ENCODE measurements at places on chromosomes 2 and 18. TPM values are rescaled to one million over a fixed set of nuclear protein-coding genes. Genes with fewer than 3 reads are reported as not detected.

Gene MTLN
- 39.1 TPM for total RNA-seq

Gene C18orf32
- 37.9 TPM for total RNA-seq

Gene KLHL41
- total RNA-seq = 0.87 TPM

- H3K4me3 ChIP-seq = no peak overlapping the region
- DNase-seq = no peak
- H3K4me1 ChIP-seq = no peaks in the 10 kb centered on the region
- H3K36me3 ChIP-seq = no peaks in the 10 kb centered on the region
- H3K27ac ChIP-seq = no peak overlapping the region
- no peaks in the 10 kb centered on the region for H3K27me3 ChIP-seq
Measured at GRCh38 chr2:14303366-14304115, 329.0 kb upstream of the LRATD1 start.

- no peak overlapping the region for H3K4me3 ChIP-seq
- no peak overlapping the region for H3K27ac ChIP-seq
- H3K27me3 ChIP-seq = no peaks in the 10 kb centered on the region
- H3K4me1 ChIP-seq = no peaks in the 10 kb centered on the region
- DNase-seq = no peak
Measured at GRCh38 chr2:241987726-241988125, 118.2 kb downstream of the RTP5 start.

Gene DYNAP
- total RNA-seq = not detected

Gene SLC4A5
- total RNA-seq = 7.3 TPM

DNA sequence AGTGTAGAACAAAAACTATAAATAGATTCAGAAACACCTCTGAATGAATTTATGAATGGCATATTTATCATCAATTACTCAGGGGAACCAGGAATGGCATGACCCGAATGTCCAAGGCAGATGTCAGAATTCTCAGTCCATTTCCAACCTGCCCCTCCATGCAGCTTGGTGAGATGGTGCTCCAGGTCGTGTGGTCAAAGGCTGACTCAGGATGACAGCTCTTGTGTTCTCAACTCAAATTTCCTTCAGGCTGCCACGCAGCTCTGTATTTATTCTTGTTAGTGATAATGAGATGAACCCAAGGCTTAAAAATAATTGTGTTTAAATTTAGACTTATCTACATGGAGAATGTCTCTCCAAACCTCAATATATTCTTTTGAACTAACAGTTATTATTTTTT is 146.9 kb downstream of the METTL4 start:
- no peaks in the 10 kb centered on the region for H3K4me1 ChIP-seq
- H3K36me3 ChIP-seq = no peaks in the 10 kb centered on the region
- no peaks in the 10 kb centered on the region for H3K27me3 ChIP-seq

DNA sequence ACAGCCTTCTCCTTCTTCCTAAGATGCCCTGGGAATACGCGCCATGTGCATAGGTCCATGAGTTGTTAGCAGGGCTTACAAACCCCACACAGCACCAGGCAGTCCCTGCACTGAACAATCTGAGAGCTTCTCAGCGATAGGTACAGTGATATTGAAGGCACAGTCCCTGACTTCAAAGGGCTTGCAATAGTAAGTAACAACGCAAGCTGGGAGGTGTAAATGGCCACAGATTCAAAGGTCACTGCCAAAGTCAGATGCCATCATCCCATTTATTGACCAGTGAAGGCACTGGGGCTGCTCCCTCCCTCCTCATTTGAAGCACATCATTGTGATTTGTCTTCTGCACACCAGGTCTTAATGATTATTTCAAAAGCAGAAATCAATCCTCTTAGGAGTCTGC is 541 bp upstream of the SCYGR3 start:
- no peak overlapping the region for H3K4me3 ChIP-seq
- H3K36me3 ChIP-seq = no peaks in the 10 kb centered on the region
- H3K4me1 ChIP-seq = no peaks in the 10 kb centered on the region
- no peak overlapping the region for H3K27ac ChIP-seq
- no peaks in the 10 kb centered on the region for H3K27me3 ChIP-seq

- no peak overlapping the region for H3K27ac ChIP-seq
- no peaks in the 10 kb centered on the region for H3K4me1 ChIP-seq
- no peak overlapping the region for H3K4me3 ChIP-seq
- DNase-seq = peak; percentile 32
- H3K36me3 ChIP-seq = no peaks in the 10 kb centered on the region
- H3K27me3 ChIP-seq = no peaks in the 10 kb centered on the region
Measured at GRCh38 chr2:20538308-20539132, 91.6 kb downstream of the RHOB start.

Gene NEUROD1
- not detected for total RNA-seq

GRCh38 chr2:234444893-234445292 is 52.0 kb downstream of the ARL4C start:
- H3K36me3 ChIP-seq = no peaks in the 10 kb centered on the region
- H3K4me3 ChIP-seq = no peak overlapping the region
- H3K27ac ChIP-seq = peak overlapping the region; percentile 68
- H3K27me3 ChIP-seq = no peaks in the 10 kb centered on the region
- no peaks in the 10 kb centered on the region for H3K4me1 ChIP-seq
- peak; percentile 86 for DNase-seq

GRCh38 chr2:200184748-200185627 is 121.5 kb upstream of the SPATS2L start:
- no peaks in the 10 kb centered on the region for H3K36me3 ChIP-seq
- no peak overlapping the region for H3K27ac ChIP-seq
- H3K4me3 ChIP-seq = no peak overlapping the region
- H3K4me1 ChIP-seq = no peaks in the 10 kb centered on the region
- no peaks in the 10 kb centered on the region for H3K27me3 ChIP-seq

Gene C2orf66
- 0.30 TPM for total RNA-seq

GRCh38 chr2:8540552-8541055 is 141.3 kb upstream of the ID2 start:
- no peaks in the 10 kb centered on the region for H3K36me3 ChIP-seq
- H3K4me3 ChIP-seq = no peak overlapping the region
- H3K27ac ChIP-seq = no peak overlapping the region
- H3K4me1 ChIP-seq = no peaks in the 10 kb centered on the region

- H3K4me3 ChIP-seq = no peak overlapping the region
- no peaks in the 10 kb centered on the region for H3K4me1 ChIP-seq
- H3K27ac ChIP-seq = no peak overlapping the region
- no peaks in the 10 kb centered on the region for H3K36me3 ChIP-seq
- no peak for DNase-seq
Measured at GRCh38 chr2:237201461-237202287, 116.0 kb downstream of the COPS8 start.

DNA sequence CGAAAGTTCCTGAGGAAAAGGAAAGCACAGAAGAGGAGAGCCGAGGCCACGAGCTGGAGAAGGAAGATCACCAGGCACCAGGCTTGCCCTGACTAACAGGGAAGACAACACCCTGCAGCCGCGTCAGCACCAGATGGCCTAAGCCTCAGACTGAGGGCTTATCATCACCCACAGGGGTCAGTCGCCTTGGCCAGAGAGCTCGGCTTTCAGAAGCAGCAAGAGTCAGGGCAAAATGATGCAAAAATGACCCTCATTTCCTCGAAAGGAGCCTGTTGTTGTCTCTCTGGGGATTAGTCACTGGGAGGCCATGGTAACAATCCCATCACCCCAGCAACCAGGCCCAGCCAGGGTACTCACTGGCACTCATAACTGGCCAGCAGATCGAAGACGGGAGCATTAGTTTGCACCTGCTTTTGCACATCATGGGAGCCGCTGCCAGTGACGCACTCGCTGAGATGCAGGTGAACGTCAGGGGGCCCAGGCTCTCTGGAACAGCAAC is 42.7 kb upstream of the ZFP36L2 start:
- H3K27me3 ChIP-seq = no peaks in the 10 kb centered on the region
- DNase-seq = peak; percentile 94
- no peaks in the 10 kb centered on the region for H3K4me1 ChIP-seq
- no peak overlapping the region for H3K4me3 ChIP-seq
- peak overlapping the region; percentile 49 for H3K27ac ChIP-seq

Gene TXNDC2
- total RNA-seq = 0.65 TPM

- DNase-seq = no peak
- H3K36me3 ChIP-seq = no peaks in the 10 kb centered on the region
- no peaks in the 10 kb centered on the region for H3K27me3 ChIP-seq
- H3K27ac ChIP-seq = no peak overlapping the region
- H3K4me1 ChIP-seq = no peaks in the 10 kb centered on the region
- no peak overlapping the region for H3K4me3 ChIP-seq
Measured at GRCh38 chr2:156600196-156600595, 164.0 kb downstream of the GPD2 start.

DNA sequence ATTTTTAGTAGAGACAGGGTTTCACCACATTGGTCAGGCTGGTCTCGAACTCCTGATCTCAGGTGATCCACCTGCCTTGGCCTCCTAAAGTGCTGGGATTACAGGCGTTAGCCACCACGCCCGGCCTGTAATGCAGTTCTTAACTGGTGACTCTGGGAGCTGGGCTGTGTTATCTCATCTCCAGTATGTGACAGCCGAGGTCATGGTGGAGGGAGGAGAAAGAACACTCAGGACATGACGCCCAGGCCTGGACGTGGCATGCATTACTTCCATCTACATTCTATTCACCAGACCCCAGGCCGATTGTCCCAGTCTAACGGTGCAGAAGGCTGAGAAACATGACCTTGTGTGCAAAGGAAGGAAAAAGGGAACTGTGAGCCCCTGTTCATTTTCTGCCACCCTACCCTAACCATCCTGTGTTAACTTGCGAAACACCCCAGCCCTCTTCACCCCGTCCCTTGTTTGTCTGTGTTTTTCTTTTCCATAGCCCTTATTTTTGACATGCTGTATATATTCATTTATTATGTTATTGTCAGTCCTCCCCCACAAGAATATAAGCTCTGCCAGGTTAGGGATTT is 88.1 kb upstream of the ASAP2 start:
- no peak for DNase-seq
- no peaks in the 10 kb centered on the region for H3K4me1 ChIP-seq
- H3K27me3 ChIP-seq = no peaks in the 10 kb centered on the region
- no peaks in the 10 kb centered on the region for H3K36me3 ChIP-seq

- no peak overlapping the region for H3K27ac ChIP-seq
- peak; percentile 48 for DNase-seq
- H3K36me3 ChIP-seq = peaks cover 7% of the 10 kb centered on the region
- no peaks in the 10 kb centered on the region for H3K27me3 ChIP-seq
Measured at GRCh38 chr2:222919841-222920526, 59.1 kb downstream of the ACSL3 start.

DNA sequence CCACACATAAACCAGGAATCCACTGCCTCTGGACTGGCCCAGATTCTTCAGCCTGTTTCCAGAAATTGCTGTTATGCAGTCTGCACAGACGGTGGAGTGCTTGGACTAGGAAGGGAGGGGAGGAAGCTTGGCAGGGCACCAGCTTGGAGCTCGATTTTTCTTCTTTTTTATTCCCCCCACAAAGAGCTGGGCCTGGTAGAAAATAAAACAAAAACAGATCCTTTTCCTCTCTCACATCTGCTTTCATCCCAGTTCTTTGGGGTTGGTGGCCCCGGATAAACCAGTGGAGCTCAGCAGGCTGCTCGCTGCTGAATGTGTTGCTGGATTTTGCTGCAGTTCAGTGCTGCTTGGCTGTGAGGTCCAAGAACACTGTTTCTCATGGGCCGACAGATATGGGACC is 16.0 kb downstream of the LRRTM1 start:
- no peaks in the 10 kb centered on the region for H3K4me1 ChIP-seq
- peaks cover 2% of the 10 kb centered on the region for H3K27me3 ChIP-seq
- H3K4me3 ChIP-seq = no peak overlapping the region
- no peak for DNase-seq
- no peaks in the 10 kb centered on the region for H3K36me3 ChIP-seq

Gene TLX2
- not detected for total RNA-seq

- peak; percentile 75 for DNase-seq
- no peaks in the 10 kb centered on the region for H3K36me3 ChIP-seq
- no peaks in the 10 kb centered on the region for H3K4me1 ChIP-seq
- H3K27me3 ChIP-seq = no peaks in the 10 kb centered on the region
- no peak overlapping the region for H3K27ac ChIP-seq
Measured at GRCh38 chr2:148201075-148202004, 180.4 kb downstream of the MBD5 start.

Gene DSEL
- total RNA-seq = 16.9 TPM

GRCh38 chr2:29446847-29447246 is 331.6 kb downstream of the CLIP4 start:
- DNase-seq = no peak
- no peaks in the 10 kb centered on the region for H3K27me3 ChIP-seq
- H3K36me3 ChIP-seq = no peaks in the 10 kb centered on the region
- H3K4me1 ChIP-seq = no peaks in the 10 kb centered on the region
- H3K27ac ChIP-seq = no peak overlapping the region
- H3K4me3 ChIP-seq = no peak overlapping the region

DNA sequence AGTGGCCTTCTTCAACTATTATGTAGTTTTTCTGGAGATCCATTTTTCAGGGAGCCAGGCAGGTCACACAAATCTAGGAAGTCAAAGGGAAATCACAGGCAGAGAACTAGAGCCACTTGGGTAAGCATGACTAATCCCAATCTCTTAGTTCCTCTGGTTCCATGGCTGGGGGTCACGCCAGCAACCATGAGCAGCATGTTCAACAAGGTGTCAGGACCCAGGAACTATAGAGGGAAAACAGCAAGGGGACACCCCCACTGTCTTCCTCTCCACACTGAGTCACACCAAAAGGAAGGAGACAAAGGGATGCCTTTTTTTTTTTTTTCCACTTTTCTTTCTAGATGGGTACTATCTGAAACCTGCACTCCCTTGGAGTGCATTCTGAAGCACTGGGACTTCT is 250.9 kb downstream of the OTX1 start:
- no peak overlapping the region for H3K4me3 ChIP-seq
- no peak for DNase-seq
- H3K36me3 ChIP-seq = peaks cover 3% of the 10 kb centered on the region
- no peaks in the 10 kb centered on the region for H3K4me1 ChIP-seq
- H3K27ac ChIP-seq = no peak overlapping the region

GRCh38 chr18:6956495-6956894 is 161.1 kb downstream of the LAMA1 start:
- DNase-seq = no peak
- H3K36me3 ChIP-seq = no peaks in the 10 kb centered on the region
- no peaks in the 10 kb centered on the region for H3K27me3 ChIP-seq
- H3K27ac ChIP-seq = no peak overlapping the region
- H3K4me3 ChIP-seq = no peak overlapping the region
- H3K4me1 ChIP-seq = no peaks in the 10 kb centered on the region

Gene CRYGD
- total RNA-seq = not detected

Gene KIF5C
- 3.4 TPM for total RNA-seq

DNA sequence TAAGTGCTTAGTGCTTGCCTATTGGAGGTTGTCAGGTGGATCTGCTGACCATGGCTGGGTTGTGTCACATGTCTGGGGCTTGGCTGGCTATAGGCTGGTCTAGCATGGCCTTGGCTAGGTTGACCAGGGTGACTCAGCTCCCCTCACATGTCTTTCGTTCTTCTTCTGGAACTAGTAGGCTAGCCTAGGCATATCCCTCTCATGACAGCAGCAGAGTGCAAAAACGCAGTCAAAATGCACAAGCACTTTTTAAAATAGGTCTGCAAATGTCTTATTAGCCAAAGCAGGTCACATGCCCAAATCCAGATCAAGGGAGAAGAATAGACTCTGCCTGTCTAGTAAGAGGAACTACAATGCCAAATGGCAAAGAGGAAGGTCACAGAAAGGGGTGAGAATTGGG is 179.7 kb upstream of the ACVR2A start:
- H3K27me3 ChIP-seq = no peaks in the 10 kb centered on the region
- no peaks in the 10 kb centered on the region for H3K4me1 ChIP-seq

- no peaks in the 10 kb centered on the region for H3K27me3 ChIP-seq
- peaks cover 5% of the 10 kb centered on the region for H3K4me1 ChIP-seq
- no peak overlapping the region for H3K4me3 ChIP-seq
- no peak for DNase-seq
- no peak overlapping the region for H3K27ac ChIP-seq
Measured at GRCh38 chr2:9424447-9425164, 1.2 kb downstream of the CPSF3 start.

Gene ACADL
- total RNA-seq = 50.3 TPM

Gene PROKR1
- not detected for total RNA-seq

Data from aorta (tissue), 5 donors.